ENCODE measurements at places on chromosomes 2 and 18. TPM values are rescaled to one million over a fixed set of nuclear protein-coding genes. Genes with fewer than 3 reads are reported as not detected.

The KLHL14 gene
- total RNA-seq = not detected

The ALKAL2 gene
- not detected for total RNA-seq

- no peak for DNase-seq
These were observed 208.2 kb upstream of the EPHA4 start for GRCh38 chr2:221780281-221780688.

The DYSF gene
- 0.49 TPM for total RNA-seq

- DNase-seq = no peak
These were observed 252.1 kb downstream of the CDCA7 start for GRCh38 chr2:173606619-173607248.

The NYAP2 gene
- 0.06 TPM for total RNA-seq

DNA sequence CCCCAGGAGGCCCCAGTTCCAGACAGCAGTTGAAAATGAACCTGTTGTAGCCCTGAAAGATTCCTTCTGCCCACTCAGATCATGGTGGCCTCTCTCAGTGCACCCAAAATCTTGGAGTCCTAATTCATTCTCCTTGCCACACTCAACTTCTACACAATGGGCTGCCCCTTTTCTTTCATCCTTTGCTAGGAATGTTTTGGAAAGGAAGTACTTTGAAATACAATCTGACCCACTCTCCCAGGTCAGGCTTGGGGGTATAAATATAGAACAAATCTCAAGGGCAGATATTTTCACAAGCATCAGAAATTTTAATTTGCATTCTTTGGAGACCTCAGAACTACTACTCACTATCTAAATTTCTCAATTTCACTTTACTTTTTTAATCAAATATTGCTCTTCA, 103.2 kb upstream of the SH3BP4 start:
- DNase-seq = no peak

GRCh38 chr2:16210841-16211240, 270.5 kb downstream of the MYCN start:
- DNase-seq = no peak

DNA sequence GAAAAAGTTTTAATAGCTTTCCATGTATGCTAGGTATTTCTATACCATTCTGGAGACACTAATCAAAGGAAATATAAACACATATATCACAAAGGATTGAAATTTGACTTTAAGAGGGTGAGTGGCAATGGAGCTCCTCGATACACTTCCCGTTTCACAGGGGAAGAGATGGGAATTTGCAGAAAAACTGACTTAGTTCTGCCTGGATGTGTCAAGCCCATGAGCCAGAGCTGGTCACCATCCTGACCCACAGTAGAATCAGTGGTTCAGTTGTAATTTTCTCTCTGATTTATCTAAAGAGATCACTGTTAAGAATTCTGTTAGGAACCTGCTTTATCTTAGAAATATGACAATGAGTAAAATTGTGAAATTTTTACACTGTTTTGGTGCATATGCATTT, 34.2 kb downstream of the PLCL1 start:
- no peak for DNase-seq

The OR6B2 gene
- total RNA-seq = not detected

DNA sequence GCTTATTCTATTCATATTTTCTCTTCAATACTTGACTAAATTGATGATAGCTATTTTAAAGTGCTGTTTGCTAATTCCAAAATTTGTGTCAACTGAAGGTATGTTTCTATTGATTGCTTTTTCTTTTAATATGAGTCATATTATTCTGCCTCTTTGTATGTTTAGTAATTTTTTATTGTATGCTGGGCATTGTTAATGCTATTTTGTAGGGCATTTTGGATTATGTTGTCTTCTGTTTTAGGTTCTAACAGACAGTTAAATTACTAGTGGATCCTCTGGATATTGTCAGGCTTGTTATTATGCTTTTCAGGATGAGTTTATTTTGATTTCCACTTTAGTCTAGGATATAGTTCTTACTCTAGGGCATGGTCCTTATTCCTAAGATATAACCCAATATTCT, 55.6 kb downstream of the C1QL2 start:
- DNase-seq = no peak

GRCh38 chr2:234835738-234836137, 116.1 kb upstream of the SH3BP4 start:
- DNase-seq = no peak

- no peak for DNase-seq
These were observed at the start of gene PXDN for GRCh38 chr2:1744446-1745170. TSS of gene PXDN (minus strand) at chr2:1744515. CDS start at chr2:1744455, 60 bp downstream.

DNA sequence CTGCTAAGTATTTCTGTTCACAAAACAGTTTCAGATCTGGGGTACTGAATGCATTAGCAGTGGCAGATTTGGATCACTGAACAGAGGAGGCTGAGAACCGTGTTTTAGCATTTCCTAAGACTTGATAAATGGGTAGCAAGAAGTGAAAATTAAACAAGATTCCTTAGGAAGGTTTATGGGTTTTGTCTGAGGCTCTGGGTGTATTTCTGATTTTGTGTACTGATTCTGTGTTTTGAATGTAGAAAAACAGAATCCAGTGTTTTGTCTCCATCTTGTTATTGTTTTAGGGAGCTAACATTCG, 1.4 kb downstream of the FAM117B start:
- no peak for DNase-seq

The TRIM43 gene
- total RNA-seq = not detected

DNA sequence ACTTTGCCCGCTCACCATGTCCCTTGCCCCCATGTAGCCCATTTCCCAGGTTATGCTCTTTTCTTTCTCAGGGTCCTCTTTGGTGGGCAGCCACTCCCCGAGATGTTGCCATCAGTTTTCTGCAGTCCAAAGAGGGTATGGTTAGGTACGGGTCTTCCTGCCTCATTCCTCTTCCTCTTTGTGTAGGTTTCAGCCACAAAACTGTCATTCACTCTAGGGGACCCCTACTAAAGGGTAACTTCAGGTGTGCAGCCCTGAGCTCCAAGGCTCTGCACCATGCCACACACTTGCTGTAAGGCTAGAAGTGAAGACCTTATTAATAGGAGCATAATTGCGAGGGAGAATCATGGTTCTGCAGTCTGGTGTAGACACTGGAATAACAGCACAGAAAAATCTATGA, 99.8 kb upstream of the ZNF397 start:
- DNase-seq = no peak

DNA sequence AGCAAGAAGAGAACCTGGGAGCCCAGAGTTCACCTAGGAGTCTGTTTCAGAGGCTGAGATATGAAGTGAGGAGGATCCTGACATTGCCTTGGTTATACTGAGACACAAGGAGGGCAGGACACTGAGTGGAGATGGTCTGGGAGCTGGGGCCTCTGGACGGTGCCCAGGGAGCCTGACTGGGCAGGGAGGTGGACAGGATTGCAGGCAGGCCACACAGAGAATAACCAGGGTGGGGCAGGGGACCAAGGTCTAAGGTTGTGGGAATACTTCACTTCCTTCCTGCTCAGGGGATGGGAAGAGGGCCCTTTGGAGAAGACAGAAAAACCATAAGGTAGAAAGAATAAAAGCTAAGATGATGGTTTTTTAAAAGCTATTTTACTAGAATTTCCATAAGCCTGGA, 18.7 kb downstream of the EDAR start:
- no peak for DNase-seq

The BOLL gene
- not detected for total RNA-seq

Measured in CD4-positive, alpha-beta memory T cell (primary cell).